CD4-positive, alpha-beta T cell treated with Interleukin-15 for 4 hours (primary cell): ENCODE measurements at places on chromosomes 3 and 15.
A peak's percentile ranks its signal among the peaks of the same experiment; 100 is the strongest.

DNA sequence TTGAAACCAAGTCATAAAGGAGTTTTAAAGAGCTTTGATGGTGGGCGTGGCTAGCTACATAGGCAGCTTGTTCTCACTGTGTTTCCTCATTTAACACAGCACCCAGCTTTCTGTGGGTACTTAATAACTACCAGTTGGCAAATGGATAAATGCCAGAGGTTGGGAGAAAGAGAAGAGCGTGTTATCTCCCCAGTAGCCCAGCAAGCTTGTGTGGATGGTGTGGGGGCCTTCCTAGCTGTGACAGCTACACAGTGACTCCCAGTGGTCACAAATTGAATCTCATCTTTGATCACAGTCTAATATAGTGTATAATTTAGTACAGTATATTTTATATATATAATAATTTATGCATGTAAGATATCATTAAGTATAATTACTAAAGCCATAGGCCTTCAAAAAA lies 984.1 kb downstream of the EPHA3 start:
- DNase-seq = no peak

- peak; percentile 81 for DNase-seq
Measured at GRCh38 chr15:78054966-78055365, 22.5 kb downstream of the TBC1D2B start.

GRCh38 chr3:74402821-74403220 lies 211.6 kb downstream of the CNTN3 start:
- DNase-seq = no peak

- DNase-seq = no peak
Measured at GRCh38 chr15:54347082-54347827, 369.0 kb downstream of the UNC13C start.

DNA sequence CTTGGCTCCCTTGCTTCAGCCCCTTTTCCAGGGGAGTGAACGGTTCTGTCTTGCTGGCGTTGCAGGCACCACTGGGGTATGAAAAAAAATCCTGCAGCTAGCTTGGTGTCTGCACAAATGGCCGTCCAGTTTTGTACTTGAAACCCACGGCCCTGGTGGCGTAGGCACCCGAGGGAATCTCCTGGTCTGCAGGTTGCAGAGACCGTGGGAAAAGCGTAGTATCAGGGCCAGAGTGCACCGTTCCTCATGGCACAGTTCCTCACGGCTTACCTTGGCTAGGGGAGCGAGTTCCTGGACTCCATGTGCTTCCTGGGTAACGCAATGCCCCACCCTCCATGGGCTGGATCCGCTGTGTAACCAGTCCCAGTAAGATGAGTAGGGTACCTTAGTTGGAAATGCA lies 214.9 kb downstream of the UBE2E2 start:
- no peak for DNase-seq

DNA sequence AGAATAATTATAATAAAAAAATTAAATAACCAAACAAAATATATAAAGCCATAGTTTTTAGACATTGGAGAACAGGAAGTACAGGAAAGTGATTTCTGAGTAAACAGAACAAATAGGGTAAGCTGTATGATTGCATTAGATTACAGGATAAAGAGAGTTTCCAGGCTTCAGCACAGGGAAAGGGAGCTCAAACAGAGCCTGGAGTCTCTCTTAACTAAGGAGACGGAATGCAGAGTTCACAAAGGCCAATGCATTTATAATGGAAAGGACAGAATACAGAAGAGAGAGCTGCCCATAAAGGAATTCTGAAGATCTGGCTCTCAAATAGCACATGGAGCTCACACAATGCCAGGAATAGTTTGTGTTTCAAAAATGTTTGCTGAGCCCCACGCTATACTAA lies 42.0 kb upstream of the OTOL1 start:
- no peak for DNase-seq

DNA sequence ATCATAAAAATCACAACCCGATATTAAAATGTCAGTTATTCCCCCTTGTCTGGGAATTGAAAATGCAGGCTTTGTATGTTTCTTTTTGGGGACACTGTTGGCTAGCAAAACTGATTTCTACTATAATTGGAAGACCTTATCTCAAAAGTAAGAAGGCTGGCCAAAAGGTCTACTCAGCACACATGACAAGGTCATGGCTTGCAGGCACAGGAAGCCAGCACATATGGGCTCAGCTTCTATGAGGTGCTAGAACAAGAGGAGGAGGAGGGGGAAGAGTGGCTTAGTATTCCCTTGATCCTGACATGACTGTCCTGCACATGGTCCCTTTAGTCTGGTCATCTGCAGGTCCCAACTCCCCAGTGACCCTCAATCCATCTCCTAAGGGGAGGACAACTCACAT lies 681.2 kb downstream of the SQOR start:
- DNase-seq = no peak

DNA sequence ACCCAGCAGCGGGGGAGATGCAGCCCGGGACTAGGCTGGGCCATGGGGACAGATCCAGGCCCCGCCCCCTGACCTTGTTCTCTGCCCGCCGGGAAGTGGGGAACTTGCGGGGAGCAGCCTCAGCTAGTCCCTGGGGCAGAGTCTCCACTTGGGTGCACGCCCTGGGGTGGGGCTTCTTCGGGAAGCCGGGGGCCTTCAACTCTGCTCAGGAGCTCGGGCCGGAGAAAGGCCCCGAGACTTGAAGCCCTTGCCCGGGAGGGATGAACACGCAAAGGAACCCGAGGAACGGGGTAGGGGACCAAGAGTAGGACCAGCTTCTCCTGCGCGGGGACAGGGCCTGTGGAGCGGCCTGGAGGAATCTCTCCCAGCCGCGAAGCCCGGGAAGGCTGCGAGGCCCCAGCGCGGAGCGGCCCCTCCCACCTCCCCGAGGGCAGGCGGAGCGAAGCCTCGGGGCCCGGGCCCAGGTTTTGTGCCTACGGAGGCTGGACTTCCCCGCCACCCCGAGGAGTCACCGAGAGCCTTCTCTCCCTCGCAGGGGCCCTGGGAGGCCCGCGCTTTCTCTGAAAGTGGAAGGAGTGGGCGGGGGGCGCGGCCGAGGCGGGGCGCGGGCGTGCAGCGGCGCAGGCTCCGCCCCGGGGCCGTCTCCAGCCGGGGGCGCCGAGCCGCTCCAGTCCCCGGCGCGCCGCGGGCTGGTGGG lies at the start of gene ITPKA:
Gene ITPKA, plus strand, starts transcription at position 670 of the 697 bp plus-strand sequence. CDS start 54 bp downstream, outside the sequence.
- peak; percentile 76 for DNase-seq

DNA sequence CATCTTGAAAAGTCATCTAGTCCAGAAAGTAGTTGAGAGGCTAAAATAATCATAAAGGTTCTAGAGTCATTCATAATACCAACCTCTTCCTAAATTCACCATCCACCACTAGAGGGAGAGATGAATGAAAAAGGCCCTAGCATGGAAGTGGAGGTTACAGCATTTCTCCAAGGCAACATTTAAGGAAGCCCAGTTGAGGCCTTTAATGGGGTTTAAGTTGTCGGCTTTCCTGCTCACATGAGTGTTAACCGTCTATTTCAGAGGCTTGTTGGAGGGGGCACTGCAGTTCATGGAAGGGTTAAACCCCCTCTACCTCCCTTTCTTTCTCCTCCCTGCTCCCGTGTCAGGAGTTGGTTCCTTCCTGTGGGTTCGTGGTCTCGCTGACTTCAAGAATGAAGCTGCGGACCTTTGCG lies 3.8 kb upstream of the SLCO3A1 start:
- peak; percentile 63 for DNase-seq

- DNase-seq = no peak
Measured at GRCh38 chr3:128665362-128666021, 14.9 kb upstream of the RPN1 start.

GRCh38 chr15:55587321-55588069 lies 650 bp downstream of the PYGO1 start:
- no peak for DNase-seq

DNA sequence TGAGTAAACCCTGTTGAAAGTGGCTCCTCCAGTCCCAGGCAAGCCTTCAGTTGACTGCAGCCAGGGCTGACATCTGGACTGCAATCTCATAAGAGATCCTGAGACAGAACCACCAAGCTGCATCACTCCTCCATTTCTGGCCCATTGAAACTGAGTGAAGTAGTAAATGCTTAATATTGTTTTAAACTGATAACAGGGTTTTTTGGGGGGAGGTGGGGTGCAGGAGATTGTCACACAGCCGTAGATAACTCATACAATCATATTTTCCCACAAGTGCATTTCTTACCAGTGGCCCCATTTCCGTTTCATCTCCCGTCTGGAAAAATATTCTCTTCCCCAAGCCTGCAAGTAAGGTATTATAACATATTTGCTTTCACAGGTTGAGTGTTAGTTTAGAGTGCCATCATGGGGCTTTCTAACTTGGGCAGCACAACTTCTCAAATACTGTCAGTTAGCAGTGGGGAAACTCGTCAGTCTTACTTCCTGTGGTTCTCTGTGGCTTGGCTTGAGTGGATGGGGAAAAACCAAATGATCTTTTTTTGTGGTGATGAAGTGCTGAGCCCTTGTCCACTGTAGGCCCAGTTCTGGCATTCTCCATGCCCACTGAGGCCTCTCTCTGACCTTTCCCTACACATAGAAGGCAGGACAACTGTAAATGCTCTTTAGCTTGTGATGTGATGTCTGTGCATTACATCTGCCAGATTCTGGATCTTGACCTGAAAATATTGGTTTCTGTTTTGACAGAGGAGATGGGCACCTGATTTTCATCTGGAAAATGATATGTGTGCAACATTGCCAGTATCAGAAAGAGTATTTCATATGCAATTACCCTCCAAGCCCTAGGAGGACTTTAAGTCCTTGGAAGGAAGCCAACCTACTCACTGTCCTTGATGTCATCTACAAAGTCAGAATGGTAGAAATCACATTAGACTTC lies 90.1 kb upstream of the BHLHE40 start:
- DNase-seq = peak; percentile 50

GRCh38 chr3:133532951-133533350 lies 40.5 kb upstream of the CDV3 start:
- no peak for DNase-seq

DNA sequence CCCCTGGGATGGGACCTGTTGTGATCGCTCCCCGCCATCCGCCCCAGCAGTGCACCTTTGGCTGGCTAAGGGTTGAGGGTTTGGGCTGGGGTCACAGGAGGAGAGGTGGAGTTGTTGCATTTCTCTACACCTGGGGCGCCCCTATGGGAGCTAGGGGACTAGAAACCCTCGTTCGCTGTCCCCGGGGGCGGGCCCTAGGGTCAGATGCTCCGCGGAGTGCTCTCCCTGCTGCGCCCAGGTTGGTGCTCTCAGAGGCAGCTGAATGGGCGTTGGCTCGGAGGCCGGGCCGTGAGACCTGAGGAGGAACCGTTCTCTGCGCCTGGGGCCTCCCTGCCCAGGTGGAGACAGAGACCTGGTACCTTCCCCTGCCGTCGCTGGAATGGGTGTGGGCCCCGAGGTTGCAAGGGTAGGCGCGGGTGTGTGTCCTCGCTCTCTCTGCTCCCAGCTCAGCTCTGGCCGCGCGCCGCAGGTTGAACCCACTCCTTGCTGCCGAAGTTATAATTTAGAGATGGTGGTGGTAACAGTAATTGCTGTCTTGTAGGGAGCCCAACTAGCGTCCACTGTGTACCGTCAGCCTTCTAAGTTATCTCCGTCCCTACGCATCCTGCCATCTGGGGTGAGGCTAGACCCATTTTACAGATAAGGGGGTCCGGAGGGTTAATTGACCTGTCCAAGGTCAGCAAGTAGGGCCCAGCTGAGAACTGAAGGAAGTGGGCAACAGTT lies 965 bp downstream of the FLNB start:
- DNase-seq = peak; percentile 31

DNA sequence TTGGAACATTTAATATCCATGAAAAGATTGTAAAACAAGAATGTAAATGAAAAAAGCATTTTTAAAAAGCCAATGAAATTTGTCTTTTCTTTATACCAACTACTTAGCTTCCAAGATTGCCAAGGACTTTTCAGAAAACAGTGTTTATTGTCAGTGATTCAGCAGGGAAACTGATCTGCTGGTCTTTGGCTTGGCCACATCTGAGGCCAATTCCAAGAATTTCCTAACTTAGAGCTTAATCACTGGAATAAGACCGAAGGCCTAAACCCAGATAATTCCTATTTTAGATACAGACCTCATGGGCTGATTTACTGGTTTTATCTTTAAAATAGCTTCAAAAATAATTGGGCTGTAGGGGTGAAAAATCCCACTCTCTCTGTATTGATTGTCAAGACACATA lies 260.5 kb upstream of the RORA start:
- no peak for DNase-seq

GRCh38 chr15:74251131-74251811 lies 15.1 kb downstream of the CCDC33 start:
- no peak for DNase-seq

- DNase-seq = no peak
Measured at GRCh38 chr3:161042023-161042501, 63.1 kb downstream of the B3GALNT1 start.

- no peak for DNase-seq
Measured at GRCh38 chr15:100716456-100717085, 114.2 kb downstream of the ASB7 start.

DNA sequence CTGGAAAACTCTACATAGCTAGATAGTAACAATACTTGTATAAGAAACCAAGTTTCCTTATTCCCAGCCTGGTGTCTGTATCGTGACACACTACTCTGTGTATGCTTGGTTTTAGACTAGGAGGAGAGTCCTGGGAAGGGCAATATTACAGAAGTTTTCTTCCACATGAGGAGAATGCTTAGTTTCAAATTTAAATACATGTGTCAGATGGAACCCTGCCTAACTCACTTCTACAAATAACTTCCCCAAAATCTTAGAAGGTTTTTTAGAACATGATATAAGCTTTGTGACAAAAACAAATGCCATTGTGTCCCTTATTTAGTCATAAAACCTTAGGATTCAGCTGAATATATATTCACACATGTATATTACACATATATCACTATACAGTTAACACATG lies 7.2 kb upstream of the IL20RB start:
- no peak for DNase-seq

- DNase-seq = no peak
Measured at GRCh38 chr3:184953401-184953800, 141.4 kb downstream of the VPS8 start.

- DNase-seq = no peak
Measured at GRCh38 chr15:89783861-89784685, 7.9 kb downstream of the MESP2 start.

DNA sequence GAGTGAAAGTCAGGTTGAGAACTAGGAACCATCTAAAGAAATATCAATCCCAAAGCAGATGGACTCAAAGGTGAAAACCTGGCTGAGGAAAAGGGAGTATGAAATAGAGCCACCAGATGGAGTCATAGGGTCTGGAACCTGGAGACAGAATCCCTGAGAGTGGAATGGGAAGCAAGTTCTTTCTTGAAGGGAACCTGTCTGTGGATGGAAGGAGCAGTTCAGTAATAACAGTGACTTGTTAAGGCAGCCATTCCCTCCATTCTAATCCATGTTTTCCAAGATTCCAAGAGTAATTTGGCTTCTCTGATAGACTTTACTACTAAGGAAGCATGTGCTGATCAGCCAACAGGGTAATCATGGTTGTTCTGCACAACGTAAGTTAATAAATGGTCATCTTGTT lies 22.5 kb upstream of the AQP9 start:
- DNase-seq = no peak

GRCh38 chr3:119468041-119468440 lies 722 bp upstream of the POGLUT1 start:
- no peak for DNase-seq

DNA sequence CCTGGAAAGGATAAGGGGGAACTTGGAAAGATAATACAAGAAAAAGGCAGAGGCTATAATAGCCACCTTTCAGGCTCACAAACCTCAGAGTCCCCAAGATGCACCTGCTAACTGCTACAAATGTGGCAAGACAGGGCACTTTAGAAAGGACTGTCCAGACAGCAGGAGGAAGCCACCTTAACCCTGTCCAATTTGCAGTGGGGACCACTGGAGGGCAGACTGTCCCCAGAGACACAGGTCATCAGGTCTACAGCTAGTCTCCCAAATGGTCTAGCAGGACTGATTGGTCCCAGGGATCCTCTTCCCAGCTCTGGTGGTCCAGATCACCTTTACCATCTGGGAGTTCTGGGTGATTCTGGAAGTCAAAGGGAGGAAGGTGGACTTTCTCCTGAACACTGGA lies 882.5 kb upstream of the GBE1 start:
- no peak for DNase-seq
